Activated effector memory CD4-positive, alpha-beta T cell treated with anti-CD3 and anti-CD28 coated beads, Interleukin-2, amount 50 U/mL, for 16 hours (primary cell): ENCODE measurements at places on chromosomes 2 and 18.

DNA sequence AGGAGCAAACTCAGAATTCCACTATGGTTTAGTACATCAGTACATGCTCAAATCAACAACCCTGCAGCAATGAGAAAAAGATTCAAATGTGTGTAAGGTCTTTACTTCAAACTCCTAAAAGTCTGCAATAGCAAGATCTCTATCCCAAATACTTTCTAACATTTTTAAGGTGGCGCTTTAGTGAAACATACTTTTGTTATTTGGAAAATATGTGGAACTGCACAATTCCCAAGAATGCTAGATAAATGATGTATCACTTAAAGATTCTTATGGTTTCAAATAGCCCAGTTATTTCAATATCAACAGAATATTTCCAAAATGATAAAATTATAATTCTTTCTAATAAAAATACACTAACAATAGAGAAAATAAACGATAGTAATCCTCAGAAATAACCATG, 227.6 kb upstream of the SMAD7 start:
- DNase-seq = no peak

- DNase-seq = peak; percentile 27
These were observed 17.9 kb upstream of the ID2 start for GRCh38 chr2:8663997-8664396.

GRCh38 chr2:232501794-232502390, 14.3 kb upstream of the ECEL1 start:
- DNase-seq = no peak

GRCh38 chr2:84811839-84812431, 68.9 kb downstream of the TRABD2A start:
- no peak for DNase-seq

- DNase-seq = no peak
These were observed 521.2 kb downstream of the NYAP2 start for GRCh38 chr2:225920621-225921220.

- no peak for DNase-seq
These were observed 59.5 kb downstream of the ABCG8 start for GRCh38 chr2:43898134-43898837.

- DNase-seq = no peak
These were observed 140.6 kb downstream of the FAM124B start for GRCh38 chr2:224261326-224261725.

DNA sequence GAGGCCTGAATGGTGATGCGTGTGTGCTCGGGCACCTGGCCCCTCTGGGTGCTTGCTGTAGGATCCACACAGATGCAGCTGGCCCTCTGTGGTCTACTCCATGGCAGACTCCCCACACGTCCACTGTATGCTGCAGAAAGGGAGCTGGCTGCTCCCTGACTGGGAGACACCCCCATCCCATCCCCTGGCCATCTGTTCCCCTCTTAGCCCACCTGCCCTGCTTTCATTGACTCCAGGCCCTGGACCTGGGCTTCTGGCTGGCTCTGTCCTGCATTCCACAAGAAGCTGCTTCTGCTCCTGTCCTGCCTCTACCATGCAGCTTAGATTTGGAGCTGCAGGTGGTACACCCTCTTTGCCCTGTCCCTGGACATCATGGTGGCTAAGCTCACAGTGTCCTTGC, 80.1 kb downstream of the FHOD3 start:
- DNase-seq = no peak

DNA sequence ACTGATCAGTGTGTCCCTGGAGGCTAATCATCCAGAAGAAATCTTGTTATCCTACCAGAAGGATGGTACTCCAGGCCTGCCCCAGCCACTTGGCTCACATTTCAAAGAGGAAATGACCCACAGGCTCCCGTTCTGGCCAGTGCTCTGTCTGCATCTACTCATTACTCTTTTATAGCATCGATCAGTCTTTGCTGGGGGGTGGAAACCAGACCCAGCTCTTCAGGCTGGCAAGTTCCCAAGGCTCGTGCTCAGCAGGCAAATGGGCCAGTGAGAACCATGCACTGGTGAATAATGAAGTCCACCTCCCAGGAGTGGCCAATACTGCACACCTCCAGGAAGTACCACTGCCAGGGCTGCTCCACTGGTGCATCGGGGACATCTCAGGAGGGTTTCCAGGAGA, 38.8 kb downstream of the DNER start:
- no peak for DNase-seq

DNA sequence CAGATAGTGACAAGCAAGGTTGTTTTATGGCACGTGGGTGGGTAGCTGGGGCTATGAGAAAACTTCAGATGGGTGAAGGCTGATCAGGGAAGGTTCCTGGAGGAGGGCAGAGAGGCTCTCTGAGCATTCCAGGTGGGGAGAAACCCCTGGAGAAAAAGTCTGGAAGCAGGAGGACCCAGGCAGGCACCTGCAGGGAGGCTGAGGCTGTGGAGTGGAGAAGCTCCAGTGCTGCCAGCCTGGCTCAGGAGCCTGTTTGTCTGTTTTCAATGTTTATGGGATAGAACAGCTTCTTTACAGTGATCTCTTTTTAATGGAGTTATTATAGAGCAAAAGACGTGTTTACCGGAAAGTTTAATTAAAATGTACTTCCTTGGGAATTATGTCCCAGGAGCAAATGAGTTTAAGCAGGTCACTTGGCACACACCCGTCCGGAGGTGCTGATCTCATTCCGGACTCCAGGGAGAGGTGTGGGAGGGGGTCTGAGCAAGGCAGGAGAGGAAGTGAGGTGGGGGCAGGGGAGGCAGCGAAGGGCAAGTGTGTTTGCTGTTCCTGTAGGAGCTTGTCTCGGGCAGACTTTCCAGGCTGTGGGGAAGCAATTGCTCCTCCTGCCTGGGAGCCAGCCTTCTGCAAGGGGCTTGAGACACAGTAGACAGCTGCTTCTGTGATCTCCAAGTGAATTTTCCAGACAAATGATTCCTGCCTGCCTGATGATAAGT, 239.5 kb downstream of the MYCN start:
- no peak for DNase-seq

DNA sequence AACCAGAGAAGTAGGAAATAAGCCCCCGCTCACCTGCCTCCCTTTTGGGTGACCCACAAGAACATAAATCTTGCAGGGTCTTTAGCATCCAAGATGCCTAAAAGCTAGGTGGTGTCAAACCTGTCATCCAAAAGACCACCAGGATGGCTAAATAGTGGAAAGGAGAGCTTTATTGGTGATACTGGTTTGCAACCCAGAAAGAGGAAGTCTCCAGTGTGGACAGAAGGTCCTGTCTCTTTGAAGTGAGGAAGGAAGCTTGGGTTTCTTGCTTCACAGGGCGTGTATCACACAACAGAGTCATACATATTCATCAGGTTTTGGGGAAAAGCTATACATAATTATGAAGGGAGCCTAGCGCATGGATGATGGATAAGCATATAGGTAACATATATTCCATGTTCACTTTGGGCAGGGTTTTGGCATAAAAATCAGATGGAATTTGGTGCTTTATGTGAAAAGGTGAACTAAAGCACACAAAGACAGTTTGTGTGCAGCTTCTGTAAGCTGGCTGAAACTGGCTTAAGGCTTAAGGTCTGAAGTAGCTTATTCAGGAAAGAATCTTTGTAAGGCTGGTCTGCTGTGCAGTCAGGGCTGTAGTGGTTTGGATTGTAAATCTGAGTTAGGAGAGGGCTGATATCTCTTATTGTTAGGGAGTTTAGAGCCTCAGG, 102.2 kb upstream of the MSH2 start:
- no peak for DNase-seq

DNA sequence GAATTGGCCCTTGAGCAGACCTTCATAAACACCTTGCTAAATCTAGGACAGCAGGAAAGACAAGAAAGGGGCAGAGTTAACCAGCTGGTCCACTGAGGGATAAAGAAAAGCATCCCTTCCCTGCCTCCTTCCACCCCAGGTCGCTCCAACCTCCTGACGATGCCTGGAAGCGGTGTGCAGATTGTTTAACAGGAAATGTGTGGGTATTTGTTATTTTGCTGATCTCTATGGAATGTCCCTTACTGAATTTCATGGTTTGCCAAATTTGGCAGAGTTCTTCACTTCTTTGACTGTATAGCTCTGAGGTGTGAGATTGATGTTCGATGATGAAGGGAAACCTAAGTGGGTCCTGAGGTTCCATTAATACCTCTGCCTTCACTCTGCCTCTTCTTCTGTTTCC, 72.9 kb downstream of the MAP3K20 start:
- no peak for DNase-seq

- DNase-seq = no peak
These were observed 80.3 kb downstream of the VSNL1 start for GRCh38 chr2:17620841-17621240.

DNA sequence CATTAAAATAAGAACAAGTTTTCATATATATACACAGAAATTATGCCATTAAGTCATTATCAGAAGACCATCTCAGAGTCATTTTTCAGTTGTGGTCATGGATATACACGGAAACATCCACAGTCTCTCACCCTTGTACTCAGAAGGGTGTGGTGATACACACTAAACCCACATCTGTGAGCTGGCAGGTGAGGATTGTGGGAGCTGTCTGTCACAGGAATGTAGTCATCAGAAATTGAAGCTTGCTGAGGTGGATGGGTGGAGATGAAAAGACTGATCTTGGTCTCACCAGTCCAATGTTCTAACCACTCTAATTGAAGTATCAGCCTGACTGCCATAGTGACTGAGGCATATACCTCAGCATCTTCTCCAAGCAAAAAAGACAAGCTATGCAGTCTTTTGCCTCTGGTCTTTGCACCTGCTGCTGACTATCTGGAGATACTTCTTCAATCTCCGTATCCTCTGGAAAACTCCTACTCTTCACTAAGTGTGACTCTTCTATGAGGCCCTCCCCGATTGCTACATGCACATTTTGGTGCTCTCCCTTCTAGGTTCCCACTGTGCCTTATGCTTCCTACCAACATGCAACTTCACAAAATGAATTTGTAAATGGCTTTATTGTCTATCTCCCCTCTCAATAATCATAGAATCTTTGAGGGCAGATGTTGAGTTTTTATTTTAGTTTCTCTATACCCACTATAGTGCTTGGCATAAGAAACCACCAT, 232.8 kb downstream of the DYM start:
- peak; percentile 71 for DNase-seq

DNA sequence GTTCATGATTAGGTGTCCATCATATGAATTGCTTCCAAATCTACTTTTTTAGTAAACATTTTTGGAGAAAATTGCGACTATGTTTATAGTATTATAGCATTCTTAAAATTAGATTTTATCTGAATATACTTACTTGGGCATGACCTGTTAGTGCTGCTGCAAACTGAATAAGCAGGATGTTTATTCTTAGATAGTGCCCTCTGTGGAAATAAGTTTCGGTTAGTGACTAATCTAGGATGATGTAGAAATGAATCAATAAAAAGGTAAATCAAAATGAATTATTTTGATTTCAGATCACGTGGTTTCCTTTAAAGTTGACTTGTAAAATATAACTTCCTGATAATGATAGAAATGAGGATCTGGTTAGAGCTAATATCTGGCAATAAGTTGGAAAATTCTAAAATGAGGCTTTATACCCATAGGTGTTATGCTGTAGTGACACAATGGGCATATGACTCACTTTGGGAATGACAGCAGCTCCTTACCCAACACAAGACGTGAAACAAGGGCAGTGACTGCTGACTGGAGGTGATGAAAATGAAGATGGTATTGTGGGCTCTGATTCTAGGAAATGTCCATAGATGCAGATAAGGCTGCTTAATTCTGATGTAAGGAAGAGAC, 165.8 kb upstream of the TCF4 start:
- DNase-seq = no peak

GRCh38 chr18:37182340-37183135, 353.6 kb downstream of the KIAA1328 start:
- DNase-seq = no peak

DNA sequence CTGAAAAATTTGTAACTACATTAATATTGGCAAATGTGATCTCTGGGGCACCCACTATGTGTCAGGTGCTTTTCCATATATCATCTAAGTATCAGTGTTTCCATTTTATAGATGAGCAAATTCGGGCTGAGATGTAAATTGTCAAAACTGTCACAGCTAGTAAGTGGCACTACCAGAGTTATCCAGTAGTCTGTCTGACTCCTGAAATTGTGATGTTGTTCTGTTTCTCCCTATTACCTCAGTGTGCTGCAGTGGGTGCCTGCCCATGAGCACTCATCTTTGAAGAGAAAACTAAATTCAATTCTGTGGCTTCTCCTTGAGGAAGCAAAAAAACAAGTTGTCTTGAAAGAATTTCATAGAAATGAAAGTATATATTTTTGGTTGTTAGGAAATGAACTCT, 467.4 kb upstream of the FANCL start:
- no peak for DNase-seq

GRCh38 chr18:10798727-10799550, 273.1 kb downstream of the NAPG start:
- no peak for DNase-seq

DNA sequence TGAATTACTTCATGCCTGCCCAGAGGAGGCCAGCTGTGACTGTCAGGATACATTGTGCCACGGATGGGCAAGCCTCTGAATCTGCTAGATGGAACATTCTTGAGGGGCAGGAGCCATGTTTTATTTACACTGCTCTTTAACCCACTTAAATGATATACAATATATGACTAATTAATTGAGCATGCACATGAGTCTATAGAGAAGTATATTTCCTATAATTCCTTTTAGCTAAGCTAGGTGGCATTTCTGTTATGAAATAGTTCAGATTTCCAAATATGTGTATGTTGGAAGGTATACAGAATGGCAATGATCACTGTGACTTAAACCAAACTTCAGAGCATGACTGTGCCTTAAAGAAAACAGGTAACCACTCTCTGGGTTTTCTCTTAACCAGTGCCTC, 131.7 kb downstream of the RAB3GAP1 start:
- no peak for DNase-seq
